ENCODE measurements at places on chromosomes 16 and 17.

- no peak for DNase-seq
Observed at GRCh38 chr16:75252946-75253911, 1.8 kb upstream of the BCAR1 start.

GRCh38 chr17:21269394-21269793 lies 15.1 kb upstream of the MAP2K3 start:
- DNase-seq = no peak

DNA sequence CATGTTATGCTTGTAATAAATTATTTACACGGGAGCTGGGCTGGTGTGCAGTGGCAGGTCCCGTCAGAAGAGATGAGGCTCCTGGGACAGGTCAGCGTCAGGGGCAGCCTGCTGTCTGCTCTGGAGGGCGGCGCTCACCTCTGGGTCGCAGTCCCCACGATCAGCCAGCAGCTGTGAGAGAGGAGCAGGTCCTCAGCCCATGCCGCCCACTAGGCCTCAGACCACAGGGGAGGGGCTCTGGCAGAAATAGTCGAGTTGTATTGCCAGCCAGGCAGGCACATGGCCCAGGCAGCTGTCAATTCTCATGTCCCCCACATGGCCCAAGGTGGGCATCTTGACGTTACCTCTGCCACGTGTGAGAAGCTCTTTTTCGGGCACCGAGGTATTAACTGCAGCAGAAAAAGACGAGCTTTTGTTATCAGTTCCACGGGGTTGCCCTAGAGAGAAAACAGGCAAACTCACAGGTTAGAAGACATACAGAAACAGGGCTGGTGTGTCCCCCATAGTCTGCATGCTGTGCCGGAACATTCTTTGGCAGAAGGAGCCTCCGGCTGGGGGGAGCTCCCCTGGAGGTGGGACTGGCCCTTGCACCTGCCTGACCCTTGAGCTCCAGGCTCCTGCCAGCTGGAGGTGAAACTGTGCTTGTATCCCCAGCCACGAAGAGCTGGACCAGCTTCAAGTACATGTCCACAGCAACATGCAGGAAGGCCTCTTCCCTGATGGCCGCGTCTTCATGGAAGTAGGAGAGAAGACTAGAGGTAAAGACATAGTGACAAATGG lies 17.4 kb downstream of the ZNF276 start:
- DNase-seq = no peak

DNA sequence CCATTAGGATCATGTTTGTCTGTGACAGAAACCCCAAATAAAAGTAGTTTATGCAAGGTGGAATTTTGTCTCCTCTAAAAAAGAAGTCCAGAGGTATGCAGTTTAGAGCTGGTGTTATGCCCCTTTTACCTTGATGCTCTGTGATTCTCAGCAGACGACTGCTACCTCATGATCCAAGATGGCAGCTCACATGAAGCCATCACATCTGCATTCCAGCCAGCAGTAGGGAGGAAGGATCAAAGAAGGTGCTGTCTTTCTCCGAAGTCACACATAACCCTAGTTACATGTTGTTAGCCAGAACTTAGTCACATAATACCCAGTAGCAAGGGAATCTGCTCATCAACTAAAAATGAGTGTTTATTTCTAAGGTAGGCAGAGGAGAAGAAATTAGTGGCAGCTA lies 135.7 kb upstream of the HS3ST2 start:
- no peak for DNase-seq

DNA sequence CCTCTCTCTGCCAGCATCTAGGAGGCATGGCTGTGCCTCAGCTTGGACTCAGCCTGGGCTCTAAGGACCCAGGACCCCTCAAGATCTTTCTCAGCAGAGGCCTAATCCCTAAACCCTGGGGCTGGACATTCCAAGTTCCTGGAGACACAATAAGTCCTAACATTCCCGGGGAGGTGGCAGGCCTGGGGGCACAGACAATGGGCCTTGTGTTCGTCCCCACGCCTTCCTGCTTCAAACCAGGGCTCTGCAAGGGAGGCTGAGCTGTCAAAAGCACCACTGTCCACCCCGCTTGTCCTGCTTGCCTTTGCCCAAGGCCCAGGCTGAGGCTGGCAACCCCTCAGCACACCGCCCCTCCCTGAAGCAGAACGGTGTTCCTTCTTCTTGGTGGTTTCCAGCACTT lies 13.7 kb downstream of the SDK2 start:
- no peak for DNase-seq

- DNase-seq = no peak
Observed at GRCh38 chr17:27577884-27578717, 52.9 kb upstream of the LGALS9 start.

- peak; percentile 93 for DNase-seq
Observed at GRCh38 chr17:75036643-75037268, 10.0 kb downstream of the ATP5PD start.

DNA sequence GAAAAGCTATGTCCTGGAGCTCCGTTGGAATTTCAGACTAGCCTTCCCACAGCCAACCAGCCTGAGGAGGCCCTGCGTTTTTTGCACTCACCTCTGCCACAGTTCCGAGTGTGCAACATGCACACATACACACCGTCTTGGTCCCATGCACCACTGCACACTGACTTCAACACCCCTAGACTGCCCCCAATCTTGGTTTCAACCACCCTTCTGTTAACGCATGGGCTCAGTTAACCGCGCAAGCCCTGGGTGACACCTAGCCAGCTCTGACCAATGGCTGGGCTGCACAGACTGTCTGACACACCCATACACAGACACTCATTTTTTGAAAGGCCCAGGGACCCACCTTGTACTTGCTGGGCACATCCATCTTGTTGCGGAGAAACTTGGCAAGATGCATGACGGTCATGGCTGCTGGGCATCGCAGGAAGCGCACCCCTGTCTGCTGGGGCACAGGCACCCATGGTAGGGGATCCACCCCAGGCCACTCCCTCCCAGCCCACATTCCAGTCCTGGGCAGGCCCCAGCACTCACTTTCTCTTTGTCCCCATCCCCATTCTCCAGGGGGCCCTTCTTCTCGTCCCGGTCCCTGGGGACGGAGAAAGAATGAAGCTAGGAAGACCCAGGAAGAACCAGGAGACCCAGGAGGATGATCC lies 8.0 kb downstream of the CISD3 start:
- DNase-seq = no peak

- no peak for DNase-seq
Observed at GRCh38 chr17:19664136-19664820, 15.7 kb downstream of the ALDH3A2 start.

GRCh38 chr17:51000835-51001638 lies 119.6 kb downstream of the SPAG9 start:
- DNase-seq = peak; percentile 68

GRCh38 chr17:67623767-67624166 lies 94.0 kb upstream of the NOL11 start:
- no peak for DNase-seq

- no peak for DNase-seq
Observed at GRCh38 chr17:76147211-76148014, 6.4 kb upstream of the FOXJ1 start.

All from stimulated activated naive CD4-positive, alpha-beta T cell (primary cell).